ENCODE measurements at places on chromosomes 6 and 20.

DNA sequence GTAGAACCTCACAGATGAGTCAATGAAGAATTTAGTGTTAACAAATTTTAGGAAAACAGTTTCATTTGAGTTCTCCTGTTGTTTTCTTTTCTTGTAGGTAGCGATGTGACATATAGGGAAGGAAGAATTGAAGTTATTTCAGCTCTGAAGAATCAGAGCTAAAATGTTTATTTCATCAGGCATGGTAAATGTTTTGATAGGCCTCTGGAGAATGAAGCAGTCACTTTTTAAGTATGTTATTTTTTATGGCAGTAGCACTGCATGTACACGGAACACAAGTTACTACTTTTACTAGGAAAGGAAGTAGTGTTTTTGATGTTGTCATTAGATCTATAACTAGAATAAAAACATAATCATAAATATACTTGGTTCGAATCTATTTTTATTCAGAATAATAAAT lies 1357.3 kb upstream of the CITED2 start:
- DNase-seq: no peak

DNA sequence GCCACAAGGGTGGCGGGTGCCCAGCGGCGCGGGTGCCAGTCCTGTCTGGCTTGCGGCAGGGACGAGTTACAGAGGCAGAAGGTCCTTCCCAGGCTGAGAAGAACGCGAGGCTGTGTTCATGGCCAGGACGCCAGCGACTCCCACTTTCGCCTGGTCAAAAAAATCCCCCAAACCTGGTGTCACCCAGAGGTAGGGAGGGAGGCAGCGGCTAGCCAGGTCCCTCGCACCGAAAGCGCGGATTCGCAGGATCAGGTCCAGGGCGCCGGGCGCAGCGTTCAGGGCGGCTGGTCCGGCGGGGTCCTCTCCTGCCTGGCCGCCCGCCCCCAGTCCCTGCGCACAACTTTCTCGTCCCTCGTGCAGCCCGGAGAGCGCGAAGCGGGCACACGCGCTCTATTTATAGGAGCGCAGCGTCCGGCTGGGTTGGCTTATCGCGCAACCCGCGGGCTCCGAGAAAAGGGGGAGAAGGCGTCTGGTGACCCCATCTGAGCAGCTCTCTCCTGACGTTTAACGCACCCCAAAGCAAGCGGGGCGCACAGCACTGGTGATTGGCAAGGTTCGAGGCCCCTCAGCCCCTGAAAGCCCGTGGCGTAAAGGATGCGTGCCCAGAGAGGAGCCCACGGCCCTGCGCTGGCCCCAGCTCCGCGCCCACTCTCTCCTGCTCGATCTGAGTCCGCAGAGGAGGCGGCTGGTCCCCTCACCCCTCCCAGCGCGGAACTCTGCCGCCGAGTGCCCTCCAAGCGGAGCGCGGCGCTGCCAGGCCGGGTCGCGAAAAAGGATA lies 519 bp downstream of the CBLN4 start:
- no peak for DNase-seq

DNA sequence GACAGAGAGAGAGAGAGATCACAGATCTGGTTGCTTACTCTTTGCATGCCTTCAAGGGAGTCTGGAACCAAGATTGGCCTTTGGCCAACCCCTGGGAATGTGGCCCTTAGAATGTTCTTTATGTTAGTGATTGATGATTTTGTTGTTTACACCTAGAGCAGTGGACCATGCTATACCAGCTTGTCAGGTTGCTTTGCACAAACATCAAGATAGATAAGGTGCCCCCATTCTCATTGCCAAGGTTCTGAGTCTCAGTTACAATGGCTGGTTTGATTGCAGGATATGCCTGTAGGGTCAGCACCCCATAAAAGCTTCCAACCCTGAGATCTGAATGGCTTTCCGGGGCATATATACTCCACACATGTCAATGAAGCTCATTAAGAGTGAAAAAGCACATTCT lies 53.5 kb upstream of the SLC2A12 start:
- no peak for DNase-seq

GRCh38 chr20:49285813-49286494 lies 8.1 kb upstream of the ZNFX1 start:
- no peak for DNase-seq

DNA sequence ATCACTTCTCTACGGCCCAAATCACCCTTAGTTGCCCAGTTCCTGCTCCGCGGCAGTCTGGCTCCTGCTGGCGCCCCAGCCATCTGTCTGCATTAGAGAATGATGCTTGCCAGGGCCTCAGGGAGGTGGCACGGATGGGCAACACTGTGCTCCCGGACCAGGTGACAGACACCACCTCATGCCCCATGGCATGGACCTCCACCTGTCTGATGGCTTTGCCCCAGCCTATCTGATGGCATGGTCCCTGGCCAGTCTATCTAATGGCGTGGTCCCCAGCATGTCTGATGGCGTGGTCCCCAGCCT lies 18.8 kb upstream of the MRGBP start:
- DNase-seq: no peak

Data from NCI-H1436 treated with DMSO at 0.1 percent for 48 hours (cell line).